Right lobe of liver (tissue), 6 donors: ENCODE measurements at places on chromosomes 6 and 20. TPM values are rescaled to one million over a fixed set of nuclear protein-coding genes. Genes with fewer than 3 reads are reported as not detected.
A peak's percentile ranks its signal among the peaks of the same experiment; 100 is the strongest.

DNA sequence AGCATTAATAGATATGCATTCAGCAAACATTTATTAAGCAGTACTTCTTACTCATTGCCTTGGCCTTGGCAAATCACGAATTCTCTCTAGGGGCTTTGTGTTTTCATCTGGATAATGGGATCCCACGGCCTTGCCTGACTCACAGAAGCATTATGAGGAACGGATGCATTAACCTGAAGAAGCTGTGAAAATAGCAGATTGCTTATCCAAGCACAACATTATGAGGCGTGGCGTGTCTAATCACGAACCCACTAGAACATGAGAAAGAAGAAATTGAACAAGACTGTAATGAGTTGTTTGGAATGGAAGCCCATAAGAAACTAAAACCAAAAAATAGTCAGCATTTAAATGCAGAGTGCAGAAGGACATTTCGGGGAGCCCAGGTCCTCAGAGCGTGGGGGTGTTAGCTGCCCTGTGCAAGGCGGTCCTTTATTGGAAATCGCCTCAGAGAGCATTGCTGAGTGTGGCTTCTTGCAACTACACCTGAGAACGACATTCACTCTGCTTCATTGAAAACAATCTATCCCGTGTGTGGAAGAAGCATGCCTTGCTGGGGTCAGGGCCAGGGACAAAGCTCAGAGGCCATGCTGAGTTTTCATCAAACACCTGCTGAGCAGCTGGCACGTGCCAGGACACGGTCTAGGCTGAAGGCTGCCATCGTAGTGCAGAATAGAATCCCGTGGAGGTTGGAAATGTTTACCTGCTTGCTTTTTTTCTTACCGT, 179.9 kb downstream of the ZDHHC14 start:
- no peak for DNase-seq

The SLC17A3 gene
- total RNA-seq, result 22.2 TPM

GRCh38 chr6:162271922-162272321, 455.6 kb downstream of the PRKN start:
- no peak for DNase-seq

The TAF4 gene
- 12.2 TPM for total RNA-seq

GRCh38 chr6:69096681-69097080, 461.6 kb downstream of the ADGRB3 start:
- no peak for DNase-seq

- DNase-seq, result peak; percentile 36
These were observed 91.8 kb downstream of the ASXL1 start for GRCh38 chr20:32449890-32450401.

GRCh38 chr6:44667226-44667625, 279.7 kb downstream of the CDC5L start:
- DNase-seq, result no peak

DNA sequence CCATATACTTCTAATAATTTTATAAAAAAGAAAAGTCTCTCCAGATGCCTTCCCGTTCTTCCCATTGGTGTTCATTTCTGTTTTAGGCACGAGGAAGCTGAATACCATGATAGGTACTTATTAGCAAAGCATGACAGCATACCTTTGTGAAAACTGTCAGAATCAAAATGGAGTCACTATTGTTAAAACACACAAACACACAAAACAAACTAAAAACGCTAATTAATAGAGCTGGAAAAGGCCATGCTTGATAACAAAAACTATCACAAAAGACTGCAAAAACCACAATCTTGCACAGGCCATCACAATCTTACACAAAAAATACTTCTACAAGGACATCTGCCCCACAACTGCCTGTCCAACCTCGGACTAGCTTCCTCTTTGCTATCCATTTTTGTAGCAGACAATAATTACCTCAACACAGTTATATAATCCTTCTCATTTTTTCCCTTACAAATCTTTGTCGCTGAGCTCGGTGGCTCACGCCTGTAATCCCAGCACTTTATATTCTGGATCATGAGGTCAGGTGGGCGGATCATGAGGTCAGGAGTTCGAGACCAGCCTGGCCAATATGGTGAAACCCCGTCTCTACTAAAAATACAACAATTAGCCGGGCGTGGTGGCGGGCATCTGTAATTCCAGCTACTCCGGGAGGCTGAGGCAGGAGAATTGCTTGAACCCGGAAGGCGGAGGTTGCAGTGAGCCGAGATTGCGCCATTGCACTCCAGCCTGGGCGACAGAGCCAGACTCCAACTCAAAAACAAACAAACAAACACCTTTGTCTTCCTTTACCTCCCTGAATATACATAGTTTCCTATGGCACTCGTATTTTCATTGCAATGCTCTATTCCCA, 3.2 kb upstream of the ABT1 start:
- no peak for DNase-seq

The MACROD2 gene
- total RNA-seq, result 5.0 TPM

DNA sequence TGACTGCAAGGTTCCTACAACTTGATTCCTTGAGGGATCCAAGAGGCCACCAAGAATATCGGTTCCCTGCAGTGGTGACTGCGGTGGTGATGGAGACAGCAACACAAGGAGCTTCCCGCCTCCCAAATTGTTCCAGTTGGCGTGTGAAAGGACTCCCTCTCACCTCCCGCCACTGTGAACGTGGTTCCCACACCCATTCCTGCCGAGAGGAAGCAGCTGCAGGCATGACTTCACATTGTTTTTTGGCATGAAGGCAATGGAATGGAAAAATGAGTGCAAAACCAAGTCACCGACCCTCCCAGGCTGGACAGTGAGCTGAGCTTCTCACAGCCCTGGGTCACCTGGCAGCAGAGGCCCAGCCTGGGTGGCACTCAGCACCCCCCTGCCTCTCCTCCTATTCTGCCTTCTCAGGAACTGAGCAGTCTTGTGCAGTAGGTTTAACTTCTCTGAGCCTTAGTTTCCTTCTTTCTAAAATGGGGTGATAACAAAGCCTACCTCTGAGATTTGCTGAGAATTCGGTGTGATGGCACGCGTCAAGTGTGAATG, 75.0 kb downstream of the CNKSR3 start:
- DNase-seq, result no peak

DNA sequence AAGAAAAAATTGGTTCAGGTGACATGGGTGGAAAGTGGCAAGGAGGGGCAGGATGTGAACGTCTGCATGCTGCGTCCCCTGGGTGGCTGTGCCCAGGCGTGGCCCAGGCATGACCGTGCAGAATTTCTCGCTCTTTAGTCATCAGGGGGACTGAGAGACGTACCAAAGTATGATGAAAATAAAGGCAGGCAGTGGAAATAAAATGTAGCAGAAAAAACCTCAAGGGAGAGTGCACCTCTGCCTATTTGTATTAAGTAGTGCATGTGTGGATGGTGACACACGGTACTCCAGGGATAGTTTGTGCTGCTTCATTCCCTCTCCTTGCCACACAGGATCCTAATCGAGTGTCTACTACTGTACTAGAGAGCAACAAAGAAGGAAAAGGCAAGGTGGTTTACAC, 81.1 kb downstream of the ATP9A start:
- no peak for DNase-seq

The SAPCD1 gene
- 0.90 TPM for total RNA-seq

DNA sequence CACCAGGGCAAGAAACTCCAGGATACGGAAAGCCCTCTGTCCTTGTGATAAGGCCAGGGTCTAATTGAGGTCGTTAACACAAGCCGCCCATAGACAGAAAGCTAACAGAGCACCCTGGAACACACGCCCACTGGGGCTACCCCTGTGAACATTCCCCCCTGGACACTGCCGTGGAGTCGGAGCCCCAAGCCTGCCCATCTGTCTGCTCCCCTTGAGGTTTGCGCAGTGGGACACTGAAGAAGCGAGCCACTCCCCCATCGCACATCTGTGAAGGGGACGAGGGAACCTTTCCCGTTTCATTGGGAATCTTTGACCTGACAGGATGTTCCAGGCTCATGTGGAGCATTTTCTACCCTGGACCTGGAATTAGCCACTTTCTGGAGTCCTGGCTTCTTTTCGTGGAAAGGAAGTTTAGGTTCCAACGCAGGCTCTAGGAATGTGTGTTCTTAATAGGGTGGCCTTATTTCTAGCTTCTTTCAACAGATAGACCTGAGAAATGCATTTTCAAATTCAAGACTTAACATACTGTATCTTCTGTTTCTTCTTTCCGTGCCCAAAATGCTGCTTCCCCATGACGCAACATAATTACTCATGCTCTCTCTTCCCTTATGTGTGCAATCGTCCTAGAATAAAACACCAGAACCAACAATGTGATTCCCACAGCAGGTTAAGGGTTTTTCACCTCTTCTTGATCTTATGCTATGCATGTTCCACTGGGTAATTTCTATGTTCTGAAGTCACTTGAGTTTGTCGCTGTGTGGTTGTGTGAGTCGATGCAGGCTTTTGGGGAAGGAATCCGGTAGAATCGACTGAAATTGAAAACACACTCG, 161.1 kb downstream of the ERMARD start:
- no peak for DNase-seq

- DNase-seq, result no peak
These were observed 734 bp upstream of the OGFRL1 start for GRCh38 chr6:71287926-71288227.

The MLN gene
- total RNA-seq, result not detected

DNA sequence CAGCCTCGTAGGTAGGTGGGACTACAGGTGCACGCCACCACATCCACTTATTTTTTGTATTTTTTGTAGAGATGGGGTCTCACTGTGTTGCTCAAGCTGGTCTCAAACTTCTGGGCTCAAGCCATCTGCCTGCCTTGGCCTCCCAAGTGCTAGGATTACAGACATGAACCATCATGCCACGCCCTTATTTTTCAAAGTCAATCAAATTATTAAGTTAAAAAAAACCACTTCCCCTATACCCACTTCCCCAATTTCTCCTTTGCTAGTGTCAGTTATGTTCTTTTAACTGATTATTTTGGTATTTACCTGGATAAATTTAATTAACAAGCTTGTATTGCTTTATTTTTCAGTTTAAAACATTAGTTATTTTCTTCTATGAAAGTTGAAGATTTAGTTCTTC, 49.6 kb downstream of the RIOK1 start:
- no peak for DNase-seq

DNA sequence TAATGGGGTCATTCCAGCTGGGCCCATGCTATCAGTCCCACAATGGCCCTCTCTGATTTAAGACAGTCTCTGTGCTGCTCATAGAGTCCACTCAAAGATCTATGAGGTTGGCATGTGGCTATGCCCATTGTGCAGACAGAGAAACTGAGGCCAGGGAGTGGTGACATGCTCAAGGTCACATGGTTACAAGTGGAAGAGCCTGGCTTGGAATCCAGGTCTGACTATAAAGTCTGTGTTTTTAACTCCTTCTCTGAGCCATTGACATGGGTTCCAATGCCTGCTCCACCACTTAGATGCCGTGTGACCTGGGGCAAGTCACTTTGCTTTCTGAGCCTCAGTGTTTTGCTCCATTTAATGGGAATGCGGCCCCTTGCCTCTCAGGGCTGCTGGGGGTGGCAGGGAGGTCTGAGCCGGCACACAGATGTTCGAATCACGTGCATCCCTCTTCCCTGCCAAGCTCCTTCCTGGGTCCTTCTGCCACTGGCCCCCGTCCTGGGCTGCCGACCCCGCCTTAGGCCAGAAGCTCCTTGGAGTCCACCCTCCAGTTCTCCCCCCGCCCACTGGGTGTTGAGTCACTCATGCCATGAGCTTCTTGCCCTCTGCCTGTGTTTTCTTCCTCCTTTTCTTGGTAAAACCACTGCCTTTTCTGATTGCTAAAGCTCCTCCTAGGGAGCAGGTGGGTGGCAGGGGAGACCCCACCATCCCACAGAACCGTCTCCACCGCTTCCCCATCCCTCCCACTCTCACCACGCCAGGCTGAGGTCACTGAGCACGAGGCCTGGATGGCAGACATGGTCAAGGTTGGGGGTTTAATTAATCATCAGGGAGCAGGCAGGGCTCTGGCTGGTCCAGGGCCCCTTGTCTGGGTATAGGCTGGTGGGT, 35.7 kb downstream of the CEBPB start:
- no peak for DNase-seq

DNA sequence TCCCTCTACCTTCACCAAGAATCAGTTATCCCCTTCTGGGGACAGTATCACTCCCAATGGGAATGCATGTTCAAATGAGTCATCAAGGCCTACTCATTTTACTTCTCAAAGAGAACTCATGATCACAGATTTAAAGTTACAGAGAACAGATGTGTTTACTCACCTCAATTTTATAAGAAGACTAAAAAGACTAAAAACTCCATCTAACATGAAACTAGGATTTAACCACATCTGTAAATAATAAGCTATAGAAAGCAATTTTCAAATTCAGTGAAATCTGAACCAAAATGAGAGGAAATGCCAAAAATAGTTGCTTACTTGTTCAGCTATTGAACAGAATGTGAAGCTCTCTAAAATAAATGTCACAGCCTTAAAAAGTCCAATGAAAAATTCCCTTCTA, 300.1 kb upstream of the KCNQ5 start:
- DNase-seq, result no peak

The COX4I2 gene
- not detected for total RNA-seq

DNA sequence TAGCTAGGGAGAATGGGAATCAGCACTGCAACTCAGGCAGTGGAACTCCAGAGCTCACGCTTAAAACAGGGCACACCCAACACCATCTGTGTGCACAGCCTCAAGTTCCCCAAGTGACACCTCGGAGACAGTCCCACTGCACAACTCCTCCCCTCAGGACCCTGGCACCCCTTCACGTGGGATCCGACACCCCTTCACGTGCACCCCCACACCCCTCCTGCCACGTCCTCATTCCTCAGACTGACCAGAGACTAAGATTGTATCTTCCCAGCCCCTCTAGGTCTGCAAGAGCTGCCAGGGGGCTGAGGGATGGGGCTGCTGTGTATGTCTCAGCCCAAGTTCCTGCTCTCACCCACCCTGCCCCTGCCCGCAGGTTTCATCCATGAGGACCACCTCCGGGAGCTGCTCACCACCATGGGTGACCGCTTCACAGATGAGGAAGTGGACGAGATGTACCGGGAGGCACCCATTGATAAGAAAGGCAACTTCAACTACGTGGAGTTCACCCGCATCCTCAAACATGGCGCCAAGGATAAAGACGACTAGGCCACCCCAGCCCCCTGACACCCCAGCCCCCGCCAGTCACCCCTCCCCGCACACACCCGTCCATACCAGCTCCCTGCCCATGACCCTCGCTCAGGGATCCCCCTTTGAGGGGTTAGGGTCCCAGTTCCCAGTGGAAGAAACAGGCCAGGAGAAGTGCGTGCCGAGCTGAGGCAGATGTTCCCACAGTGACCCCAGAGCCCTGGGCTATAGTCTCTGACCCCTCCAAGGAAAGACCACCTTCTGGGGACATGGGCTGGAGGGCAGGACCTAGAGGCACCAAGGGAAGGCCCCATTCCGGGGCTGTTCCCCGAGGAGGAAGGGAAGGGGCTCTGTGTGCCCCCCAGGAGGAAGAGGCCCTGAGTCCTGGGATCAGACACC, 7.6 kb downstream of the MYL9 start:
- no peak for DNase-seq
